ENCODE measurements at places on chromosomes 7 and 10.

- DNase-seq: peak; percentile 37
Observed at GRCh38 chr7:33109758-33110238, 594 bp upstream of the RP9 start.

GRCh38 chr7:72335561-72336381 is 76.4 kb downstream of the CALN1 start:
- DNase-seq: no peak

- no peak for DNase-seq
Observed at GRCh38 chr10:25285809-25286208, 111.0 kb downstream of the GPR158 start.

DNA sequence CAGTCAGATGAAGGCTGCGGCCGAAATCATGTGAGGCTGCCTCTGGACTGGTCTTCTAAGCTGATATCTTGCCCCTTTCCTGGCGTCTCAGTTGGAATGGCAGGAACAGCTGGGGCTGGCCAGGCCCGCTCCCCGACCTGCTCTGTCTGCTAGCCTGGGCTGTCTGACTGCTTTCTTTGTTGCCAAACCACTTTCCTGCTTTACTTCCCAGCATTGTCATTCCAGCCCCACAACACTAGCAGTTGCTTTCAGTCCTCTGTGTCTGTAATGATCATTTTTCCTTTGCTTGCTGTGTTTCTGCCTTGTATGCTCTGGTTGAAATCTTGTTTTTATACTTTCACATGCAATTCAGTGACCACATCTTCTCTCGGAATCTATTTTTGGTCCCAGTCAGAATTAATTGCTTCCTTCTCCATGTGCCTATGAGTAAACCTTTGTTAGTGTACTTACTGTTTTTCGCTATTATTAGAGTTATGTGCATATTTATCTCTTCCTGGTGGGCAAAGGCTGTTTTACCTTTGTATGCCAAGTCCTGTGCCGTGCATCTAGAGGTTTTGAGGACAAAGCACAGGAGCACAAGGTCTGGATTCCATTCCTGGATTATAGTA is 21.6 kb downstream of the PRPF18 start:
- DNase-seq: no peak

DNA sequence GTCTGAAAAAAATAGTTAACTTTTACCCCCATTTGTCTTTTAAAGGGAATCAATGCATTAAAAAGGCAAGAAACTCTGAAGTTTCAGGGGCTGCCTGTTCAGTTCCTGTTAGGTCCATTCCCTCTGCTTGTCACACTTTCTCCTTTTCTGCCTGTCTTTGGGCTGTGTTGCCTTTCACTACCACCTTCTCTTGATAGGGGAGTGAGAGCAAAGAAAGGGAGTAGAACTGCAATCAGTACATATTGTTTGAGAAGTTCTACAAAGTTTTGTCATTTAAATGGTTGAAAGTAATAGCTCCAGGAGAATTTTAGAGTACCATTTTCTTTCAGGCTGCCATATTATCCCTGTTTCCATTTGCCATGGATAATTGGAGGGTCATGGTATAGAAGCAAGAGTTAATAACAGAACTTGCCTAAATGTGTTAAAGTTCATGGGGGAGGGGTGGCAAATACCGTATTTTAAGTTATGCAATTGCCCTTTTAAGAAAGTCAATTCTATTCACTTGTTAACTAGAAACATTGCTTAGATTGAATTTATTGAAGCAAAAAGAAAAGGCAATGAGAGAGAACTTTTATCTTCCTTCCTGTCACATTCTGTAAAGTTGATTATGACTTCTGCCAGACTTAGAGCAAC is 38.6 kb downstream of the MPLKIP start:
- DNase-seq: no peak

GRCh38 chr10:62433901-62434300 is 59.7 kb downstream of the ZNF365 start:
- no peak for DNase-seq
